ENCODE measurements at places on chromosomes 12 and 14. TPM values are rescaled to one million over a fixed set of nuclear protein-coding genes. Genes with fewer than 3 reads are reported as not detected.

Gene RASAL1
- polyA plus RNA-seq = 52.7 TPM

Gene CCDC60
- 0.53 TPM for polyA plus RNA-seq

Gene TRAF3
- 4.9 TPM for polyA plus RNA-seq

Gene ADAM21
- not detected for polyA plus RNA-seq

Gene CCDC38
- polyA plus RNA-seq = not detected

Gene ALX1
- polyA plus RNA-seq = not detected

Gene ADCY6
- polyA plus RNA-seq = 18.5 TPM

Gene JKAMP
- 9.7 TPM for polyA plus RNA-seq

Gene OTOGL
- polyA plus RNA-seq = 0.39 TPM

Gene LRP6
- 2.5 TPM for polyA plus RNA-seq

Gene KRT6A
- 945 TPM for polyA plus RNA-seq

Gene DYNC1H1
- 116 TPM for polyA plus RNA-seq

Gene SVOP
- not detected for polyA plus RNA-seq

Gene FZD10
- 18.7 TPM for polyA plus RNA-seq

Gene NRIP2
- 0.67 TPM for polyA plus RNA-seq

Gene STON2
- polyA plus RNA-seq = 8.5 TPM

Gene DAO
- polyA plus RNA-seq = not detected
